Transverse colon (tissue), 4 donors: ENCODE measurements at places on chromosomes 12 and 14.

DNA sequence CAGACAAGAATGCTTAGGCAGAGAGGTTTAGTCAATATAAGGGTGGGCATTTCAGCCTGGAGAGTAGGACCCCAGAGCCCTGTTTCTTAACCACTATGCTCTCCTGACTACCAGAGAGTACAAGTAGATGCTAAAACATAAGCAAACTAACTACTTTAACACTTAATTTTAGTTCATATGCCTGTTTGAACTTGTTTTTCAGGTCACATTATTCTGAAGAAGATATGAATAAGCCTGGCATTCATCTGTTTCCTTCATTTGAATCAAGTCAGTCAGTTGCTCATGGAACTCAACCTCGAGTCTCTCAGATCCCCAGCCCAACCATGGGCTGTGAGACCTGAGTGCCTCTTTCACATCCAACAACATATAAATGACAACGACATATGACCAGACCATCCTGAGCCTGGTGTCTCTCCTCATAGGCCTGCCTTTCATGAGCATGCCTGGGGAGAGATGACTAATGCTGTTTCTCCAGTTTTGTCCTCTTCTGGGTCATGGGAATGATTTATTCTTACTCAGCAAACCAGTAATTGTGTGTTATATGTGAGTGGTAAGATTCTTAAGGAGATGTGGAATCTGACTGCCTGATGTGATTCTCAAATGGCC lies 251.1 kb upstream of the BTG1 start:
- H3K27me3 ChIP-seq: no peaks in the 10 kb centered on the region
- H3K27ac ChIP-seq: no peak overlapping the region
- no peaks in the 10 kb centered on the region for H3K4me1 ChIP-seq
- no peaks in the 10 kb centered on the region for H3K36me3 ChIP-seq
- no peak for DNase-seq

DNA sequence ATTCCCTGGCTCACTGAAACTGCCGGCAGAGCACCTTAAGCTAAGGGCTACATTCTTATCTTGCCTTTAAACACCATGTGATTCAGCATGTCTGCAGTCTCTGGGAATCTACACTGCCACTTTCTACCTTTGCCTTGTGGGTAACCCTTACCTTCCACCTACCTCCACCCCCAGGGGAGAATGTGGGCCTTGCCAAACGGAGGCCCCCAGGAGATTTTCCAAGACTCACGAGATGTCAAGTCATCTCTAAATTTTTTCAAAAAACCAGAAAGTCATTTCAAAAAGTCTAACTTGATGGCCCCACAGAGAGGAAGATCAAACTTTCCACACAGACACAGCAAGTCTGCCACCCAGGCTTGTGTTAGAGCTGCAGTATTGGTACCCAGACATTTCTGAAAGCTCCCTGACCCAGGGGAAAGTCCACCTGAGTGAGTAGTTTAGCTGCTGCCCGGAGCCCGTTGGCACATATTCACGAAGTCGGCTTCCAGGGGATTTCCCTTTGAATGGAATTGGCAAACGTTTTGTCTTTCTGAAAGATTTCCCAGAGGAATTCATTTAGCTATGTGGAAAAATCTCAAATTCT lies 4.7 kb upstream of the PSMA6 start:
- no peaks in the 10 kb centered on the region for H3K36me3 ChIP-seq
- no peak overlapping the region for H3K4me3 ChIP-seq
- no peaks in the 10 kb centered on the region for H3K27me3 ChIP-seq
- DNase-seq: peak; percentile 12
- H3K27ac ChIP-seq: no peak overlapping the region

GRCh38 chr14:68633131-68633991 lies 159.5 kb downstream of the ZFP36L1 start:
- H3K27ac ChIP-seq: peak overlapping the region; percentile 76
- H3K4me1 ChIP-seq: peaks cover 37% of the 10 kb centered on the region
- no peak overlapping the region for H3K4me3 ChIP-seq

DNA sequence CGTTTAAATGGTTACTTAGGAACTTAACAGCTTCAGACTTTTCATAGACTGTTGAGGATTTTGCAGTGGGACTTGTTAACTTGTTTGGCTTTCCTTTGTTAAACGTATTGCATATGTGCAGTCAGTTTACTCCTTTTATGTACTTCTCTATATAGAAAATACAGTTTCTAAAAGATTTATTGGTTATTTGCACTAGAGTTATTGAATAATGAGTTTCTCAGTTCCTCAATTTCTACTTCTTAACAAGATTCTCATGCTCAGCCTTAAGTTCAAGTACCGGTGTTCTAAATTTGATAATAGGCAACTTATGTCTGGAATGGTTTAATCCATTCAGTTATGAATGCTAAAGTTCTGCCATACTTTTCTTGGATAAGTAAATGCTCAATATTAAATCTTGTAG lies 919 bp downstream of the PSMA3 start:
- H3K36me3 ChIP-seq: peaks cover 3% of the 10 kb centered on the region
- peak overlapping the region; percentile 87 for H3K4me3 ChIP-seq
- peaks cover 11% of the 10 kb centered on the region for H3K4me1 ChIP-seq
- H3K27me3 ChIP-seq: no peaks in the 10 kb centered on the region
- peak overlapping the region; percentile 97 for H3K27ac ChIP-seq

- H3K36me3 ChIP-seq: peaks cover 58% of the 10 kb centered on the region
- peaks cover 3% of the 10 kb centered on the region for H3K4me1 ChIP-seq
- no peak for DNase-seq
Measured at GRCh38 chr12:66140731-66141130, 10.2 kb upstream of the LLPH start.
